ENCODE measurements at places on chromosomes 1 and 21.

DNA sequence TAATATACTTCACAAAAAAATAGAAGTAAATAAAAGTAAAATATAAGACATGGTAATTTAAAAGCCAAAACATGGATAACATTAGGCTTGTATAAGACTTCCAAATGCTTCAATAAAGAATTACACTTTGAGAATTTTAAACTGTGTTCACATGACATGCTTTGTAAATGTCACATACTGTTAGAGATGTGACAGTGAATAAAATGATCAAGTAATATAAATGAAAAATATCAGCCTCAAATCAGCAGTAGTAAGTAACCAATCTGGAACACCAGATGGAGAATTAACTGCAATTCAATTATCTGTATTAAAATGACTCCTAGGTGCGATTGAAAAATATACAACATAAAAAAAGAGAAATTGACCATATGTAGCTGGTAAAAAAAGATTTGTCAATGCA, 1260.8 kb downstream of the BRINP3 start:
- no peak for DNase-seq

DNA sequence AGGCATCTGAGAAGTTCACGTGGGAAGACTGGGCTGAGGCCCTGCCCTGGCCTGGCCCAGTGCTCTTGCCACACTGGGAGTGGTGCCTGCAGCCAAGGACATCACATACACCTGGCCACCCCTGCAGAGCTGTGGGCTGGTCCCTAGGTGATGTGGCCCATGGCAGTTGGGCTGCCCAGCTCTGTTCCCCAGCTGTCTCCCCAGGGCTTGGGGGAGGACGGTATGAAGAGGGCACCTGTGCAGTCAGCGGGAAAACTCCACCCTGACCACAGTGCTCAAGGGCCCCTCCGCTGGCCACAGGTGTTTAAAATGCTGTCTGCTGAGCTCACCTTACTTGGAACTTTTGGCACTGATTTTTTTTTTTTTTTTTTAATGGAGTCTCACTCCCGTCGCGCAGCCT, 120.4 kb upstream of the SLC25A33 start:
- no peak for DNase-seq

DNA sequence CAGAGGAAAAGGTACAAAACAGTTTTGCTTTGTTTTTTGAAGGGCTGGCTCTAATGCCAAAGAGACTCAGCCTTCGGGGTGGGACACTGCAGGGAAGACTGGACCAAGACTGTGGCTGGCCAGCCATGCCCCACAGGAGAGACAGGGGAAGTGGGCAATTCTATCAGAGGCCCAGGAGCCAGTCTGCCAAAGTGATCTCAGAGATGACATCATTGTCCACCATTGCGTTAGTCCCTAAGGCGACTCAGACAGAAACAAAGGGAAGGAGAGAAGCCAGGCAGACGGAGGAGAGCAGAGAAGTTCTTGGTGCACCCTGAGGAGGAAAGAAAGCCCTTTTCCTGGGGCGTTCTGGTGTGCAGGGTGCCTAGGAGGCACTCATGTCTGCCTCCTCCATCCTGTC, 26.4 kb downstream of the OPTC start:
- DNase-seq: no peak

GRCh38 chr1:66360285-66360724, 173.6 kb upstream of the SGIP1 start:
- no peak for DNase-seq

GRCh38 chr1:212106286-212106792, 70.8 kb downstream of the DTL start:
- no peak for DNase-seq

DNA sequence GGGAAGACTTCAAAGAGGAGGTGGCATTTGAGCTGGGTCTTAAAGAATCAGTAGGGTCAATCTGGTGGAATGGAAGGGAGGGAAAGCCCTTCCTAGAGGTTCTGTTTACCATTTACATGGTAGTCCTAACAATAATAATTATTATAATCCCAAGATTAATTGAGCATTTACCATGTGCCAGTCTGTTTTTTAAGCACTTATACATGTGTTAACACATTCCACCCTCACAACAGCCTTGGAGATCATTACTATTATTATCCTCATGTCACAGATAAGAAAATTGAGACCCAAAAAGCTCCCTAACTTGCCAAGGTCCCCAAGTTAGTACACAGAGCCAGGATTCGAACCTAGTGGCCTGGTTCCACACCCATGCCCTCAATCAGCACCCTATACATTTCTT, 10.8 kb downstream of the GLIS1 start:
- DNase-seq: no peak

DNA sequence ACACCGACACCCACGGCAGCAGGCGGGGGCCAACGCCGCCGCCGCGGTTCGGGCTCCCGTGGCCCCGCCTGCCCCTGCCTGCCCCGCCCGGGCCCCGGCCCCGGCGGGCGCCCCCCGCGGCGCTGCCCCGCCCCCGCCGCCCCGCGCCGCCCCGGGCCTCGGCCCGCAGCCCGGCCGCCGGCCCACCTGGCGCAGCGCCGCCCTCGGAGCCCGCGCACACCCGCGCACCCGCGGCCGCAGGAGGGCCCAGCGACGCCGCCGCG, at the start of gene WNT3A:
Gene WNT3A, plus strand, starts transcription at position 213 of the 263 bp plus-strand sequence. CDS start 131 bp downstream, outside the sequence.
- DNase-seq: no peak

DNA sequence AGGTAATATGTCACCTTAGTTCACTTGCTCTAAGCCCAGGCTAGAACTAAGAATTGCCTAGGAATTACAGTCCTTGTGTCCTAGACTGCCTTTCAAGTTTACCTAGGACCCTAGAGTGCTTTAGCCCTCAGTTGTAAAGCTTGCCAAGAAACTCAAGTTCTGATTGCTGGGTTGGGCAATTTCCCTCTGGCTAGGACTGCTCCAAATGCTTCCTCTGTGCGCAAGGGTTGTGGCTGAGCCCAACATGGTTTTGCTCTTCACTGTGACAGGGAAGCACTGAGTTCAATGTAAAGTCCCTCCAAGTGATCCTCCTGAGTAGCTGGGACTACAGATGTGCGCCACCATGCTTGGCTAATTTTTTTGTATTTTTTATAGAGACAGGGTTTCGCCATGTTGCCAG, 102.3 kb upstream of the NEK7 start:
- no peak for DNase-seq
